Osteoblast (primary cell): ENCODE measurements at places on chromosomes 16 and 17. TPM values are rescaled to one million over a fixed set of nuclear protein-coding genes. Genes with fewer than 3 reads are reported as not detected.

Gene CCDC78
- 2.1 and 2.2 TPM in 2 replicates for total RNA-seq

Gene ADAM11
- 0.36 and 0.59 TPM in 2 replicates for total RNA-seq

Gene ZNF768
- 22.7 and 25.0 TPM in 2 replicates for total RNA-seq

Gene CLEC3A
- total RNA-seq = not detected in 2 replicates

Gene ADAD2
- total RNA-seq = under 0.01 TPM in 1 of 2 replicates, not detected in the other

GRCh38 chr17:14481664-14482063 is 180.8 kb downstream of the HS3ST3B1 start:
- H3K4me3 ChIP-seq = no peak overlapping the region
- peaks cover 2% of the 10 kb centered on the region for H3K27me3 ChIP-seq
- no peak for DNase-seq
- H3K27ac ChIP-seq = no peak overlapping the region
- H3K36me3 ChIP-seq = no peaks in the 10 kb centered on the region

DNA sequence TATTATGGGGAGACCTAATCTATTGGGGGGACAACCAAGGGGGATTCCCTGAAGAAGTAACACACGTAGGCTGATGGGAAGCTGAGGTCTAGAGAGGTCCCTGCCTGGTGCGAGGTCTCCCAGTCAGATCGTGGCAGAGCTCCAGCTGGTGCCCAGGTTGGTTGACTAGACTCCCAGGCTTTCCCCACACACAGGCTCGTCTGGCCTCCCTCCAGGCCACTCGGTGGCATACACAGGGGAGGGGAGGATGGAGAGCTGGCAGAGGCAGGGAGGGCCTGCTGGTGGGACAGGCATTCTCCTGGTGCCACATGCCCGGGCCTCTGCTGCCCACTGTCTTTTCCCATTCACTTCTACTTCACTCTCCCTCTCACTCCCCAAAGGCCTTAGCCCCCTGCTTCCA is 8.5 kb upstream of the SOCS3 start:
- H3K27ac ChIP-seq = no peak overlapping the region
- no peaks in the 10 kb centered on the region for H3K27me3 ChIP-seq
- H3K4me1 ChIP-seq = peaks cover 24% of the 10 kb centered on the region
- peak; percentile 21 for DNase-seq

DNA sequence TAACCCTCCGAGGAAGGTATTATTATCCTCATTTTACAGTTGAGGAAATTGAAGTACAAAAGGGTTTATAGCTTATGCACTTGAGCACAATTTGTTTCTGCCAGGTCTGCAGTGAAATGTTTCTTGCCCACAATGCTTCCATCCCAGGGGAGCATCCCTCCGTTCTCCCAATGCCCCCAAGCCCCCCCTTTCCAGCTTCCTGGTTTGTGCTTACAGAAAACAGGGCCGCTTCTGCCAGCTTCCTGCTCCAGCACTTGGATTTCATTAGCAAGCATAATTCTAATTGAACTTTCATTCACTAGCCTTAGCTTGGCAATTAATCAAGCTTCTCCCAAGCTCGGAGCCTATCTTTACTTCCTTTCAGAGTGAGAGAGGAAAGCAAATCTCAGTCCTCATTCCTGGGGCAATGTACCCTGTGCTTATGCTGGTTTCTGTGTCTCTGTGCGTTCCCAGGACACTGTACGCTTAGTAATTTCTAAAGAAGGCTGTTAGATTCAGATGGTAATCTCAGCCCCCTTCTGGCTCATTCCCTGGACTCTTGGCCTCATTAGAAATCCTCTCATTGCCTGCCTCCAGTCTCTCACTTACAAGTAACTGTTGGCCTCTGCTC is 141.6 kb downstream of the HS3ST2 start:
- no peak overlapping the region for H3K4me3 ChIP-seq
- no peak for DNase-seq
- no peaks in the 10 kb centered on the region for H3K27me3 ChIP-seq
- no peak overlapping the region for H3K27ac ChIP-seq

DNA sequence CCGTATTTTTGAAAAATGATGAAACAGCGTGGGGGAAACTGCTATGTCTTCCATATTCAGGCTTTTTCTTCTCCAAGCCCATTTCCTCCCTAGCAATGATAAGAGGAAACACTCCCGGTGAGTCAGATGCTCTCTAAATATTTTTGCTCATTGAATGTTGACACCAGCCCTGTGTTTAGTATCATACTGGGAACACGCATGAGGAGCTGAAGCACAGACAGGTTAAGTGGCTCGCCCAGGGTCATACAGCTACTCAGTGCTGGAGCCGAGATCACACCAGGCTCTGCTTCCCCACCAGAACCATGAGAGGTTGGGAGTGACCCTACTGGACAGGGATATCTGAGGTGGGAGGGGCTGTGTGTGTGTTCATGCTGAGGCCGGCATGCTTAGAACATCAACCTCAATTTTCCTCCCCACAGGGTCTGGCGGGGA is 37.8 kb upstream of the ADGRG1 start:
- peak; percentile 47 for DNase-seq
- H3K36me3 ChIP-seq = no peaks in the 10 kb centered on the region
- H3K4me3 ChIP-seq = peak overlapping the region; percentile 3
- peaks cover 16% of the 10 kb centered on the region for H3K4me1 ChIP-seq
- H3K27me3 ChIP-seq = peaks cover 8% of the 10 kb centered on the region

GRCh38 chr16:10852948-10853347 is 24.1 kb upstream of the CIITA start:
- no peak for DNase-seq
- no peaks in the 10 kb centered on the region for H3K4me1 ChIP-seq
- H3K36me3 ChIP-seq = no peaks in the 10 kb centered on the region
- H3K27ac ChIP-seq = no peak overlapping the region
- no peak overlapping the region for H3K4me3 ChIP-seq

- no peak overlapping the region for H3K4me3 ChIP-seq
- no peaks in the 10 kb centered on the region for H3K27me3 ChIP-seq
- no peak for DNase-seq
- no peak overlapping the region for H3K27ac ChIP-seq
- H3K4me1 ChIP-seq = peaks cover 20% of the 10 kb centered on the region
- no peaks in the 10 kb centered on the region for H3K36me3 ChIP-seq
Measured at GRCh38 chr16:54489225-54490111, 202.9 kb upstream of the IRX3 start.

DNA sequence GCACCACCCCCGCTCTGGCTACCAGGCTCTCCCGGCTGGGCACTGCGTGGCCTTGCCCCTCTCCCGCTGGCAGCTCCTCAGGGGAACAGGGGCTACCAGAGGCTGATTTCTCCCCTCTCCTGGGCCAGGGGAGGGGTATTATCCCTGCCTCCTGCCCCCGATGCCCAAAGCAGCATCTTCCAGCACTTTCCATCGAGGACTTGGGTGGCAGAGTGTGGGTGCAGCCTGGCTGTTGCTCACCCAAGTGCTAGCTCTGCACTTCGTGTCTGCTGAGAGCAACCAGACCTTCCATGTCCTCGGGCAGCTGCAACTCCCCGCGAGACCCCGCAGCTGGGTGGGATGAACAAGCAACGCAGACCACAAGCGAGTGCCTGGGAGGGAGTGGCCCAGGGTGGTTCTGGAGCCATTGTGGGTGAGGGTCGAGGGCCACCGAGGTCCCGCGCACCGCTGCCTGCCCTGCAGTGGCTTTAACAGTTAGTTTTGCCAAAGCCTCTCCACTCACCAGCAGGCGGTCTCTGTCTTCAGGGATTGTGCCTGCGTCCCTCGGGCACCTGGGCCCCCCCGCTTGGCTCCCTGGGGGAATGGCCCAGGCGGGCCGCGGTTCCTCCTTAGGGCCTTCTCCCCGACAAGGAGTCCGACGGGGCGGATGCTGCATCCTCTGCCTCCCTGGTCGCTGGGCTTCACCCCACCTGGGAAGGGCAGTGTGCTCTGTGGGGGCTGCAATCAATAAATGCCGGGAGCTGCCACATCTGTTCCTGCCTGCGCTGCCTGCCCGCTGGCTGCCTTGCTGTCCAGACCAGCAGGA is 8.4 kb downstream of the SLC25A10 start:
- no peaks in the 10 kb centered on the region for H3K36me3 ChIP-seq
- H3K4me3 ChIP-seq = no peak overlapping the region
- peaks cover 12% of the 10 kb centered on the region for H3K4me1 ChIP-seq
- peak; percentile 81 for DNase-seq

DNA sequence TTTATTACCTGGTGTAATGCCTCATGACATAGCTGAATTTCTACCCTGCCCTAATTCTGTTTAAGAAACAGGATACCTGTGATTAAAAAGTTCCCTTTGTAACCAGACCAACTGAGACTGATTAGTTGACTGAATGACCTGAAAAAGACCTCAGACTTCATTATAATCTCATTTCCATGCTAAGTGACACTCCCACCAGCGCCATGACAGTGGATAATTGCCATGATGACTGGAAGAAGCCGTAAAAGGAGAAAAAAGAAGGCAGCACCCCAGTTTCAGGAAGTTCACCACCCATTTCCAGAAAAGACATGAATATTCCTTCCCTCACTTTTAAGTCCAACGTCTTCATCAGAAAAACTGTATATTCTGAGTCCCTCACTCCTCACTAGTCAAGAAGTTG is 125.6 kb upstream of the HS3ST4 start:
- H3K36me3 ChIP-seq = no peaks in the 10 kb centered on the region
- no peaks in the 10 kb centered on the region for H3K27me3 ChIP-seq
- no peak overlapping the region for H3K27ac ChIP-seq
- no peaks in the 10 kb centered on the region for H3K4me1 ChIP-seq
- H3K4me3 ChIP-seq = no peak overlapping the region
- DNase-seq = no peak

GRCh38 chr17:77424585-77425344 is 284.0 kb downstream of the SEC14L1 start:
- no peak overlapping the region for H3K4me3 ChIP-seq

DNA sequence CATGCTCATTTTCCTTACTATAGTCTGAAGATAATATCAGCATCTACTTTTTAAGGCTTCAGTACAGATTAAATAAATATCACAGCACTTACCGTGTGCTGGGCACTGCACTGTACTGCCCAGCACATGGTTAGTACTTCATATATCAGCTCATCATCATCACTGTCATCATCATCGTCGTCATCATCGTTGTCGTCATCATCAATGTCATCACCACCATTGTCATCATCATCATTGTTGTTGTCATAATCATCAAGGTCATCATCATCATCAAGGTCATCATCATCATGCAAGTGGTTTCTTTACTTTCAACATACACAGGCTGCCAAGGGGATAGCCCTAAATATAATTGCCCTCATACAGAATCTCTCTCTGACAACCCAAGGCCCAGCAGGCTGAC is 275.1 kb downstream of the ABCC12 start:
- no peak overlapping the region for H3K4me3 ChIP-seq
- H3K27me3 ChIP-seq = peaks cover 4% of the 10 kb centered on the region
- no peaks in the 10 kb centered on the region for H3K36me3 ChIP-seq
- H3K27ac ChIP-seq = no peak overlapping the region

DNA sequence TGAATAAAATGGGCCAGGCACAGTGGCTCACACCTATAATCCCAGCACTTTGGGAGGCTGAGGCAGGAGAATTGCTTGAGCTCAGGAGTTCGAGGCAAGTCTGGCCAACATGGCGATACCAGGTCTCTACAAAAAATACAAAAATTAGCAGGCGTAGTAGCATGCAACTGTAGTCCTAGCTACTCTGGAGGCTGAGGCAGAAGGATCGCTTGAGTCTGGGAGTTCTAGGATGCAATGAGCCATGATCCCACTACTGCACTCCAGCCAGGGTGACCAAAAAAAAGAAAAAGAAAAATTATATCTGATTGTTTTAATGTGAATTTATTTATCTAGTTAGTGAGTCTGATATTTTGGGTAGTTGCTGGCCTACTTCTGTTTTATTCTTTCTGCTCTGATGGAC is 7.0 kb downstream of the IL34 start:
- no peaks in the 10 kb centered on the region for H3K36me3 ChIP-seq
- no peak overlapping the region for H3K27ac ChIP-seq
- H3K4me3 ChIP-seq = no peak overlapping the region
- H3K4me1 ChIP-seq = peaks cover 15% of the 10 kb centered on the region

DNA sequence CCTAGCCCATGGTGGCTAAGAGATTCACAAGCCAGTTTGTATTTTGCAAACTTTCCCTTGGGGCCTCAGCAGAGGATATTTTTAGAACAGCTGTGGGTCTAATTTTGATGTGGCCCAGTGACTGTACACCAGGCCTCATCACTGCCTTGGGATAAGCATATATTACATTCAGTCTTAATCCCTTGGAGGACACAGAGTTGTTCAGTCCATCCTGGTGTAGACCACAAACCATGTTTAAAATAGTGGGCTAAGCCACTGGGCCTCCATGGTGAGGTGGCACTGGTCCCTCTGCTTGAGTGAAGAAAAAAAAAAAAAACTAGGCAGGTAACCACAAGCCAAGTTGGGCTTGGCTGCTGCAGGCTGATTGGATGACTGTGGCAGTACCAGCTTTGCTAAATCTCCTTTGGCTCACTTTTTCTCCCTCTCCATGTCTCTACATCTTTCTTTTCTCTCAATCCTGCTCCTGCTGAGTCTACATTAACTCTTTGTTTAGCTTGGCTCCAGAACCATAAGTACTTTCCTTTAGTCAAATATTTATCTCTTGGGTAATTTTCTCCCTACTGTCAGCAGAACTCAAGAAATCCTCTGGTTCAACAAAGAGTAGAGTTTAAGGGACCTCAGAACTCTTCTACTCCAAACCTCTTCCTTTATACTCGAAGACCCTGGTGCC is 120.0 kb upstream of the TBX2 start:
- H3K27ac ChIP-seq = peak overlapping the region; percentile 83
- peaks cover 28% of the 10 kb centered on the region for H3K4me1 ChIP-seq
- no peak overlapping the region for H3K4me3 ChIP-seq
- H3K27me3 ChIP-seq = no peaks in the 10 kb centered on the region
- DNase-seq = no peak

DNA sequence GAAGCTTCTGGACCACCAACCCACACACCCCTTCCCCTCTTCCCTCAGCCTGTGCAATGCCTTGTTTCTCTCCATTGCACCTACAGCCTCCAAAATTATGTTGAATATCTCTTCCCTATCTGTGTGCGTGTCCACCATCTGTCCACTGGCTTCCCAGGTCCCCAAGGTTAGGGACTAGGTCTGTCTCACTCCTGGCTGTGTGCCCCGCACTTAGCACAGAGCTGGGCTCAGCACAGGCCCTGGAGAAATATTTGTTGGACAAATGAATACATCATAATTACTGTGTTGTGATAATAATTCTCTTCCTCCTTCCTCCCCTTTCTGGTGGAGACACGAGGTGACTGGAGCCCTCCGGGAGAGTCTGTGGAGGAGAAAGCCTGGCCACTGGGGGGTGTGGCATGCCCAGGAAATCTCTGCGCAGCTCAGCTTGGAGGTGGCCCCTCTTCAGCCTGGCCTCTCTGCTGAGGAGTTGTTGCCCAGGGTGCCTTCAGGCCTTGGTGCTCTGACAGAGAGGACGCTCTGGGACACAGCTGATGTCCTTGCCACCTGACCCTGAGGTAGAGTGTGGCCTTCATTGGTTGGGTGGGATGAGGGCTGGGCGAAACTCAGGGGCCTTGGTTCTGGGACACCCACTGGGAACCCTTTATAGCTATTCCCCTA is 3.3 kb upstream of the BRD7 start:
- H3K36me3 ChIP-seq = no peaks in the 10 kb centered on the region
- no peaks in the 10 kb centered on the region for H3K27me3 ChIP-seq
- no peak overlapping the region for H3K4me3 ChIP-seq
- H3K4me1 ChIP-seq = peaks cover 16% of the 10 kb centered on the region
- no peak for DNase-seq
